Renal cortex interstitium (tissue), 15 donors: ENCODE measurements at places on chromosomes 16 and 17. TPM values are rescaled to one million over a fixed set of nuclear protein-coding genes. Genes with fewer than 3 reads are reported as not detected.

DNA sequence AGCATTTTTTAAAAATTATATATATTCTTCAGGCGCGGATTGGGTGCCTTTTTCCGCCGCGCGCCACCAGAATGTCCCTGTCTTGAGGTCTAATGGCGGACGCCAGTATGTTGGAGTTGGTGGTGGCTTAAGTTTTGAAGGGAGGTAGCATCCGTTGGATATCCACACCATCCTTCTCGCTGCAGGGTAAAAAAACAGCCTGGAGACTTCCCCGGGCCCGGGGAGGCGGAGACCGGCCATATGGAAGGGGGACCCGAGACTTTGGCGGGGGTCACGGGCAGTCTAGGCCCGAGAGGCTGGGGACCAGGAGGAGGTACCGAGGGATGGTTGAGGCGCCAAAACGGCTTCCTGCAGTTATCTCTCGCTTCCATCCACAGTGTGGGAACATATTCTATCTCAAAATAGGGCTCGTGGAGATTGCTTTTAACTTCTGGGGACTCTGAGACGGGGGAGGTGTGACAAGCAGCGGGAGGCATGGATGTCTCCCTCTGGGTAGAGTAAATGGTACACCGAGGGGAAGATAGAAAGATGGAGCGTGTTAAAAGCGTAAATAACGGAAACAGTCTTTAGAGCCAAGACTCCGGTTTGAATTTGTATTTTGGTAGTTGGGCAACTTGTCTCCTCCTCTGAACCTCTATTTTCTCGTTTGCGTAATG is at the start of gene SF3B3:
TSS of gene SF3B3 (plus strand) at position 74 of the 656 bp plus-strand sequence. CDS start 2,841 bp downstream, outside the sequence.
- DNase-seq, result peak; percentile 81

DNA sequence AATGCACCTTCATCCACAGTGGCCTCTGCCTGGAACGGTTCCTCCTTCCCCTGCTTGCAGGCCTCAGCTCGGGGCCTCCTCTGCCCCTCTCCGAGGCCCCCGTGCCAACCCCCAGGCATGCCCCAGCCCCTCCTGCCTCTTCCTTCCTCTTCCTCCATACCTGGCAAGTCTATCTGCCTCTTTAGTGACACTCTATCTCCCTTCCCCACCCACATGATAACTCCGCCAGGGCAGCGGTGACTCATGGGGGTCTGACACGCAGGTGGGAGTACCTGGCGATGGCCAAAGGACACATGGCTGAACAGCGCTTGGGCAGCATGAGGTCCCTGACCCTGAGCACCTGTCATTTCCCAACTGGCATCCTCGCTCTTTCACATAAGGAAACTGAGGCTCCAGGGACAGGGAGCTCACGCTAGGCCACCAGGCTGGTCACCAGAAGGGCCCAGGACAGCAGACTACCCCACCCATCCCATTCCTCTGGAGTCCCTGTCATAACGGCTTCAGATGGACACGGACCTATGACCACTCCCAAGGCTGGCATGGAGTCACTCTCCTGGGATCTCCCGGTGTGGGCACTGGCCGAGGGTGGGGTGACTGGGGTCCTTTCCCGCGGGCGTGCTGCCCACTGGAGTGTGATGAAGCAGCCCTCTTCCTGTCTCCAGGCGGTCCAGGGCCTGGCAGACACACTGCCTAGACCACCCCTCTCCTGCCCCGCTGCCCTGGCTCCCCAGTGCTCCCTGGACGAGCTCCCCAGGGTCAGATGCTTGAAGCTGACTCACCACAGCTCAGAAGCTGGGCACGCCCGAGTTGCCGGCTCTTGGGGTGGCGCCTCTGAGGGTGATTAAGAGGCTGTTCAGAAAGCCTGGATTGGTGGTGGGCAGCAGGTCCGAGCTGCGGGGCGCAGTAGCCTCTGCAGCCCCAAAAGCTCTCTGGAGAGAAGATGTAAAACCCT is 100.6 kb downstream of the ENGASE start:
- no peak for DNase-seq

- DNase-seq, result no peak
Measured at GRCh38 chr16:62392698-62393097, 356.5 kb upstream of the CDH8 start.

DNA sequence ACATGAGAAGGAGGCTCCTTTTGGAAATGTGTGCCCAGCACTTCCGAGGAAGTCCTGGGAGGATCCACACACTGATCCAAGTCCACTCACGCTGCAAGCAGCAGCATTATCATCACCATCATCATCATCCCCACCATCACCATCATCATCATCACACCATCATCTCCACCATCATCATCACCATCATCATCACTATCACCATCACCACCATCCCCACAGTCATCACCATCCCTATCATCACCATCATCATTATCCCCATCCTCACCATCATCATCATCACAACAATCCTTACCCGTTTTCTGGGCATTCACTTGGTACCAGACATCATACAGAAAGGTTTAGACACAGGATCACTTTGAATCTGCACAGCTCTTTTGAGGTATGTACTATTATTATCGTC is 47.8 kb upstream of the ACSF3 start:
- no peak for DNase-seq

DNA sequence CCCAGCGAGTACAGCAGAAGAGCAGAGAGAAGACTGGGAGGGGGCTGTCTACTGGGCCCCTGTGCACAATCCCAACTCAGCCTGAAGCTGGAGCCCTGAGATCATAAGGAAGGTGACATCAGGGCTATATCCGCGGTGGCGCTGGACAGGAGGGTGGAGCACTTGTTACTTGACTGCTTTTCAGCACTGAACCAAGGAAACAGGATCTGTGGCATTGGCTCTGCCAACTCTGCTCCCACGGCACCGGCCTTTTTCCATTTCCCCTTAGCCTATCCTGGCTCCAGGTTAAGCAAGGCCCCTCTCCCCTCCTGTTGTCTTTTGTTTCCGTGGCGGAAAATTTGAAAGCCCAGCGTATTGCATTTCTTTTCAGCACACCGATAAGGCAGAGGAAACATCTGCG is 125.0 kb upstream of the IRX3 start:
- no peak for DNase-seq

GRCh38 chr17:16980813-16981731 is 9.2 kb upstream of the TNFRSF13B start:
- no peak for DNase-seq

MT1G gene
- polyA plus RNA-seq, result 45.7 TPM

TEX19 gene
- not detected for polyA plus RNA-seq
